Activated CD4-positive, alpha-beta T cell treated with anti-CD3 and anti-CD28 coated beads, Interleukin-10, Interleukin-2, amounts not matched to agents 100 ng/mL and 50 ng/mL, durations not matched to agents 16 hours and 8 hours (primary cell): ENCODE measurements at places on chromosomes 16 and 17.

GRCh38 chr17:81285894-81286293 lies 9.2 kb downstream of the SLC38A10 start:
- no peak for DNase-seq

- DNase-seq, result no peak
Observed at GRCh38 chr17:57513569-57513968, 231.5 kb downstream of the CCDC182 start.

- no peak for DNase-seq
Observed at GRCh38 chr17:70338946-70339354, 169.6 kb downstream of the KCNJ2 start.

- DNase-seq, result no peak
Observed at GRCh38 chr16:17084130-17084529, 386.6 kb downstream of the XYLT1 start.

DNA sequence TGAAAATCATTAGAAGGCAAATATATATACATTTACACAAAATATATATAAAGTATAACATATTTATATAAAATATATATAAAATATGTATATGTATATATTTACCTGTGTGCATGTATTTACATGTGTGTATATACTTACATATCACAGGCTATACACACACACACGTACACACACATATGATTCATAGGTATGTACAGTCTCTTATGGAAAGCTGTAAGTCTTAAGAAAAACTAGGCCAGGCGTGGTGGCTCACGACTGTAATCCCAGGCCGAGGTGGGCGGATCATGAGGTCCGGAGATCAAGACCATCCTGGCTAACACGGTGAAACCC lies 14.7 kb downstream of the TOM1L2 start:
- no peak for DNase-seq

GRCh38 chr17:45939395-45939794 lies 45.0 kb downstream of the MAPT start:
- no peak for DNase-seq

- DNase-seq, result no peak
Observed at GRCh38 chr17:7475764-7476422, 3.5 kb downstream of the ZBTB4 start.

GRCh38 chr17:61026818-61027217 lies 349.2 kb downstream of the BCAS3 start:
- no peak for DNase-seq

- DNase-seq, result no peak
Observed at GRCh38 chr17:58918072-58918471, 162.4 kb downstream of the PPM1E start.

- DNase-seq, result no peak
Observed at GRCh38 chr16:59864981-59865666, 1131.0 kb upstream of the GOT2 start.

GRCh38 chr16:2426941-2427361 lies 2.3 kb upstream of the CCNF start:
- no peak for DNase-seq

GRCh38 chr16:58768145-58768544 lies 34.0 kb upstream of the GOT2 start:
- no peak for DNase-seq

DNA sequence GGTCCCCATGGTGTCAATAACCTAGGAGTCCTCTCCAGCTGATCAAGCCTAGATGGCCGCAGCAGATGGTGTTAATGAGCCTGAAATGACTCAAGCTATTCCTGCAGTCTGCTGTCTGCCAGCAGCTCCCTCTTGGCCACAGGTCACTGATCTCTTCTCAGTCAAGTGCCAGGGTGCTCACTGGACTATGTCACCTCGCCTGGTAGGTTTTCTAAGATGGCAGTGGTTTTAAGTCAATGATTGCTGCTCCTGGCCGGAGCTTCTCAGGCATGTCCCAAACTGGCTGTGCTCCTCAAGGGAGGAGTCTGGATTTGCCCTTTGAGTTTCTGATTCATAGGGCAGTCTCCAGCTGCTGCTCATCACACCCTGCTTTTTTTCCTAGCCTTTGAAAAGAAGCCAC lies 58.6 kb upstream of the SHISA6 start:
- DNase-seq, result no peak
